ENCODE measurements at places on chromosomes 5 and 9.
A peak's percentile ranks its signal among the peaks of the same experiment; 100 is the strongest.

DNA sequence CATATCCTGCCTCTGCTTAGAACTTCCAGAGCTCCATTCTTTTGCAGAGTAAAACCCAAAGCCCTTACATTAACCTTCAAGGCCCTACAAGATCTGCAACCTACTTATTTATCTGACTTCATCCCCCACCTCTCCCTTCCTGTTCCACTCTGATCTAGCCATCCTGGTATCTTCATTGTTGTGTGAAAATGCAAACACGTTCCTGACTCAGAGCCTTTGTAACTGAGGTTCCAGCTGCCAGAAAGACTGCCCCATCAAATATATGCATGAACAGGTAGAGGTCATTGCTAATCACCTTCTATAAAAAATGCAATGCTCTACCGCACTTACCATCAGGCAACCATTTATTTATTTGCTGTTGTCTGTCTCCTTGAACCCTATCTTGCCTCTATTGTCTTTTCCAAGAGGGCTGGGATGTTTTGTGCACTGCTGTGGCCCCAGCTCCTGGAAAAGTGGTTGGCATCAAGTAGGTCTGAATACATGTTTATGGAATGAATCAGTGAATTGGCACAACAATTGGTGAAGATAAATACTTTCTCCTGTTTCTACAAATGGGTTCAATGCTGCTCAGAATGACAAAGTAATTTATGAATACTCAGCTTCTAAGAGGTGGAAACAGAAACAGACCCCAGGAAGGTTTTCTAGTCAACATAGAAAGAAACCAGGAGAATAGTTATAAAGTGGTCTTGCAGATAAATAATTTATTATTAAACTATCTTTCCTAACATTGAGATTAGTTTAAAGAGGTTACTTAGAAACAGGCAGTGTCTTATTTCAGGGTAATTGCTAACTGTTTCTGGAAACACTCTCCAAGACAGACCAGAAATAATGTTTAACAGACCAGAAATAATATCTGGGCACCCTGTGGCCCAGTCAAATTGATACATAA, 230.6 kb upstream of the CD180 start:
- no peak for DNase-seq

DNA sequence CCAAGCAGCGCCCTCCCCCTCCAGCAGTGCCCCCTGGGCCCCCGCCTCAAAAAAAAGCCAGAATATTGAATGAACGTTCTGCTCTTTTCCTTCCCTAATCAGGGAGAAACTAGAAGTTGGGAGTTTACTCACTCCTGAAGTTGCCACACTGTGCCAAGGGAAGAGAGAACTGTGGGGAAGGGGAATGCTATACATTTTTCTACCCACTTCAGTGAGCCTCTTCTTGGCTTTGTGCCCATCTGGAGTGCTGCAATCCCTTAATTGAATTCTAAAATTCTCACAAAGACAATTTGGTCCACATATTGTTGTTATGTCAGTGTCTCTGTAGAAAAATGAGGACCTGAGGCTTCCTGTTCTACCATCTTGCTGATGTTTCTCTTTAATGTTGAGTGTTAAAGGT, 443.7 kb downstream of the DIRAS2 start:
- DNase-seq, result no peak

GRCh38 chr9:38620483-38621433, at the start of gene ANKRD18A:
TSS of gene ANKRD18A (minus strand) at chr9:38620596. CDS start at chr9:38620285, 311 bp downstream.
- peak; percentile 69 for DNase-seq

DNA sequence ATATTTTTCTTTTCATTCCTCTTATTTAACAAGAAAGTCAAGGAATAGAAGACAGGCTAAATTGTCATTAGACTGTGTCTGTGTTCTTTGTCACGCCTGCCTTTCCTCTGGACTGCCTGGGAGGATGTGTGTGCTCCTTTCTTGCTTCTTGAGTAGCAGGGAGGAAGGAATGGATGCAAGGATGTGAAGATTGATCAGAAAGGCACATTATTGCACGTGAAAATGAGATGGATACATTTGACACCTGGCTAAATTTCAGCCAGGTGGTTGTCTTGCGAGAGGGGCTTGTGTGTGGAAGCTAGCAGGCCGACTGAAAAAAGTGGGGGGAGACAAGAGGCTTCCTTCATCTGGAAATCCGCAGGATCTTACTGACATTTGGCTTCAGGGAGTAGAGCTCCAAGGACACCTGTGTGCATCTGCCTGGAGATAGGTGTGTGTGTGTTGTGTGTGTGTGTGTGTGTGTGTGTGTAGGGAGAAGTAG, 200.1 kb downstream of the MEF2C start:
- DNase-seq, result no peak

DNA sequence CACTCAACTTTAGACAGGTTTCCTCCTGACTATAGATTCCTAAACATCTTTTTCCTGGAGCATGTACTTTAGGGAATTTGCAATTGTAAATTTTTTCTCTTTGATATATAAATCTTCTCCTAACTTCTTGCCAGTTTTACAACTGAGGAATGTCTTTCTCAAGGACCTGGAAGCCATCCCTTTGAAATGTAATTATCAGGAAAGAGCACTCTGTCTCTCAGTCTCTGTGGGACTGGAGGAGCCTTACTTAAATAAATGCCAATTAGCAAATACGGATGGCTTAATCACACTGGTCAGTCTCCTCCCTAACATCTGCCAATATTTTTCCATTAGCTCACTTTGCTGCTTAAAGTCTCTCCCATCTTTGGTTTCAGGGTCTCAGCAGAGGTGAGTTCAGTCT, 344.3 kb upstream of the ARRDC3 start:
- no peak for DNase-seq

GRCh38 chr9:105405514-105406131, 42.2 kb upstream of the FSD1L start:
- peak; percentile 45 for DNase-seq

DNA sequence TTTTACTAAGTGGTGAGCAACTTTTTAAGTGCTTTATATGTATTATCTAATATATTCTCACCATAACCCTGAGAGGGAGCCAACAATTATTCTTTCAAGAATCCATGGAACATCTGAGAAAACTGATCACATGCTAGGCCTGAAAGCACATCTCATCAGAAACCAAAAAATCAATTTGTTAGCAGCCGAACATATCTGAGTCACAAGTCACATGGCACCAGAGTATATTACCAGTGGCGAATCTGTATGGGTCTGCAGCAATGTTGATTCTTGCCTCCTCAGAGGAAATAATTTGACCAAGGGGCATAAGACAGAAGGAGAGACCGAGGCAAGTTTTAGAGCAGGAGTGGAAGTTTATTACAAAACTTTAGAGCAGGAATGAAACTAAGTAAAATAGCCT, 25.3 kb upstream of the SIL1 start:
- no peak for DNase-seq

GRCh38 chr9:16023446-16023845, 470.6 kb downstream of the CCDC171 start:
- no peak for DNase-seq

DNA sequence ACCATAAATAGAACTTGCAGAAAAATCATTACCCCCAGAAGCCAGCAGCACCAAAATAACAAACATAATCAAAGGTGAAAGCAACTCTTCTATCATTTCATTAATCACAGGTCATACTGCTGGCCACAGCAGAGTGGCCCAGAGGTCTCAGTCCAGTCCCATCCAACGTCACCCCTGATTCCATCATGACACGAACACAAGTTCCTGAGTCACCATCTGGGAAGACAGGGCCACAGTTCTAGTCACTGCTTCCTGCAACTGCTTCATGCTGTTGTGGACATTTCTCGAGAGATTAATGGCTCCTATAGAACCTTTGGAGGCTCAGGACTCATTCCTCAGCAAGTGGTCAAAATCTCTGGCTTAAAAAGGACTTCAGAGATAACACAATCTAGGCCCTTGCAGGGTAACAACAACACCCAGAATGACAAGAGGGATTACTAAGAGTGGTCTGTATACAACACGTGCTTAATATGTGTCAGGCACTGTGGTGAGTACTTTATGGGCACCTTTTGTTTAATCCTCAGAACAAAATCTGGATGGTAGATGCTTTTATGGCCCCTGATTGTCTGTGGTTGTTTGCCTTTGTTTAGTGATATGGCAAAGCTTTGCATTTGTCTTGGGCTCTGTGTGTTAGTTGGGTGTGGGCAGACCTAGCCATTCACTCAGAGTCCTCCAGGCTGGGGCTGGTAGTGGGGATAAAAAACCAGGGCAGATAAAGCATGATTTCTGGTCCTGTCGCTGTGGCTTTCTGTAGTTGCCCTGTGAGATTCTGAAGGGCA, 184.3 kb downstream of the DAB2IP start:
- DNase-seq, result no peak

DNA sequence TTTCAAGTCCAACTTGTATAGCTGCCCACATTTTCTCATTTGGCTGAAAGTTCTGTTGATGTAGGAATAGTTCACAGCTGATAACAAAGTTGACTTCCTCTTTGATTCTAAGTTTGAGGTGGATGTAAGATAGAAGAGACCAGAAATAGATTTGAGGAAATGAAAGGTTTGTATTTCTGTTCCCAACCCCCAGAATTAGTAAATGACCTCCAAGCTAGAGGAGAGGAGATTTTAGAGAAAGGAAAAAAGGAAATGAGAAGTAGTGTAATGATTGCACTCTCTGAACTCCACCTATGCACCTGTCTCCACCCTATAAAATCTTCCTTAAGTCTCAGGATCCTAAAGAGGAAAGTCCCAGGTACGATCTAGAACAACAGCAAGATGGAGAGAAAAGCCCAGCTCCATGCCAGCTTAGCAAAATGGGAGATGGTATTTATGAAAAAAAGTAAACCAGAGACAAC, 130.4 kb upstream of the POC5 start:
- peak; percentile 57 for DNase-seq

DNA sequence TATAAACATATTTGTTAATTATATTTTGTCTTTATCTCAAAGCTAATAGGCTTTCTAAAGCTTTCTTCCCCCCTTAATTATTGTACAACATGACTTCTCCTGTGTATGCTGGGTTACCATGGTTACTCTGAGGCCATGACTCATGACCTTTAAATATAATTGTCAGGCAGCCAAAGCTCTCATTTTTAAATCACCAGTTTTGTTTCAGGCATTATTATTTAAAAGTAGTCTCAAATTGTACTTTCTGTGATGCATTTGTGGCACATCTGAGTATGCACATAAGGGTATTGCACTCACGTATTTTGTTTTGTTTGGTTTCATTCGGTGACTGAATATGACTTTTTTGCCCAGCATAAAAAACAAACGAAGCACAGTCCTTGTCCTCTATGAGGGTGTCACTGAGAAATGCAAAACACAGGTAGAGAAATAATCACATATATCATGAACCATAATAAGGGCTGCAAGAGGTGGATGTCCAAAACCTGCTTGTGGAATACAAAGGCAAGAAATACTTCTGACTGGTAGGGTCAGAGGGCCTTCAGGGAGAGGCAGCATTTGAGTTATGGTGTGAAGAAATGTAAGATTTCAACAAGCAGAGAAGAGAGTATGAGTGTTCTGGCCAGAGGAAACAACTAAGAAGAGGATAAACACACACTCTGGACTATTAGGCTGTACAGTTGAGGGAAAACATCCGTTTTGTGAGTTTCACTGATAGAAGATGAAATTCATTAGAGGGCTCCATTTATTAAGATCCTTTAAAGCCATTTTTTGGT, 2.1 kb downstream of the CCDC192 start:
- DNase-seq, result no peak

DNA sequence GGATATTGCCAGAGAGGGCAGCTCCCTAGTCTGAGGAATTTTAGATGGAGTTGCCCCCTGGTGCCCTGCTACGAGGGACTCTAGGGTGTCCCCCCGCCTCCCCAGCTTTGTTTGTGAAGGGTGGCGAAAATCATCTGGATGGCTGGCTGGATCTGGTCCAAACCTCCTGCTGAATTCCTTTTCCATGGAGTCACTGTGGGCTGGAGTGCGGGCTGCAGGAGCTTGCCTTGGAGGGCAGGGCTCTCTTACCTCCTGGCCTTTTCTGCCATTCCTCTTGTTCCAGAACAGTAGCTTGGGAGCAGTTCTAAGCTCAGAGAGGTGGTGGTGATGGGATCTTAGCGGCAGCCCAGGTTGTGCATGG, 2.1 kb downstream of the SYNPO start:
- DNase-seq, result no peak

GRCh38 chr5:58842852-58843251, 260.0 kb downstream of the RAB3C start:
- no peak for DNase-seq

- no peak for DNase-seq
Measured at GRCh38 chr9:34577400-34578240, 11.9 kb downstream of the CNTFR start.

- DNase-seq, result no peak
Measured at GRCh38 chr5:141848744-141849414, 29.3 kb downstream of the PCDH1 start.

Data from GM13977 (cell line).